CD8-positive, alpha-beta memory T cell (primary cell): ENCODE measurements at places on chromosomes 7 and 10. TPM values are rescaled to one million over a fixed set of nuclear protein-coding genes. Genes with fewer than 3 reads are reported as not detected.

SHH gene
- total RNA-seq: not detected

CYP3A7 gene
- not detected for total RNA-seq

PRLHR gene
- total RNA-seq: not detected

ACTR3C gene
- 4.5 TPM for total RNA-seq

ELAPOR2 gene
- total RNA-seq: 2.4 TPM

AKR1C8 gene
- total RNA-seq: not detected

AKR1C2 gene
- total RNA-seq: not detected
